ENCODE measurements at places on chromosomes 16 and 17.

DNA sequence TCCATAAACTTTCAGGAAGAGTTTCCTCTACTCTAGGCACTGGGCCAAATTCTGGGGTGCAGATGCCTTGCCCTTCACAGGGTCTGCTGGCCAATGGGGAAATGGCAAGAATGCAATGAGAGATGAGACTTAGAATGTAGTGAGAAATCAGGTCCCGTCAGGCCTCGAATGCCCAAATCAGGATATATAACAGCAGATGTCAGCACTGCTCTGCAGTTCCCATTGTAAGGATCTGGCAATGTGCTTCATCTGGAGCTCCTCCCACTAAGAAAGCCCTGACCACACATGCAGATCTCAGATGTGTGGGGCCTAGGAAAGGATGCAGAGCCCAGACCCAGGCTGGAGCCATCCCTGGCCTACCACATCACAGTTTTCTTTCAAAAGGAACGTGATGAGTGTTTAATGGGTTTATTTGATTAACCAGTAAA lies 13.9 kb upstream of the LPCAT2 start:
- peak; percentile 91 for DNase-seq

DNA sequence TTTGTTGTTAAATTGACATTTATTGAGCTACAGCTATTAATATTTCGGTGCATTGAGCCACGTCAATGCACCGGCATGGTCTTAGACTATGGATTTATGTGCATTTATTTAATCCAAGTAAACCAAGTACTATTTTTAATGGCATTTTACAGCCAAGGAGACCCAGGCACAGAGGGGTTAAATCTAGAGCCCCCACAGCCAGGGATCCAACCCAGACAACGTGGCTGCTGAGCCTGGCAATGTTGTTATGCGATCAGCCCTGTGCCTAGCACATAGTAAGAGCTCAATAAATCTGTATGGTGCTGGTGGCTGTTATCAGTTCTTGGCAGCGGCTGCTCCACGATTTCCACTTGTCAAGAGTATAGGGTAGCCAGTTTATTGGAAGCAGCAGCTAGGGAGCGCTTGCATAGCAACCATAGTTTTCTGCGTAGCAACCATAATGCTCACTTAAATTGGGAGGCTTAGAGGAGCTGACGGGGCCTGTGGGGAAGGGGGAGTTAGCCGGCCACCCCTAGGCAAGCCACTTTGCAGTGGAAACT lies 541 bp upstream of the RBBP6 start:
- no peak for DNase-seq

- peak; percentile 98 for DNase-seq
Observed at GRCh38 chr16:30947859-30948666, 805 bp upstream of the ORAI3 start.

GRCh38 chr16:82040296-82040695 lies 5.2 kb downstream of the HSD17B2 start:
- DNase-seq = no peak

- DNase-seq = peak; percentile 94
Observed at GRCh38 chr17:82297714-82298537, 19.5 kb downstream of the CD7 start.

DNA sequence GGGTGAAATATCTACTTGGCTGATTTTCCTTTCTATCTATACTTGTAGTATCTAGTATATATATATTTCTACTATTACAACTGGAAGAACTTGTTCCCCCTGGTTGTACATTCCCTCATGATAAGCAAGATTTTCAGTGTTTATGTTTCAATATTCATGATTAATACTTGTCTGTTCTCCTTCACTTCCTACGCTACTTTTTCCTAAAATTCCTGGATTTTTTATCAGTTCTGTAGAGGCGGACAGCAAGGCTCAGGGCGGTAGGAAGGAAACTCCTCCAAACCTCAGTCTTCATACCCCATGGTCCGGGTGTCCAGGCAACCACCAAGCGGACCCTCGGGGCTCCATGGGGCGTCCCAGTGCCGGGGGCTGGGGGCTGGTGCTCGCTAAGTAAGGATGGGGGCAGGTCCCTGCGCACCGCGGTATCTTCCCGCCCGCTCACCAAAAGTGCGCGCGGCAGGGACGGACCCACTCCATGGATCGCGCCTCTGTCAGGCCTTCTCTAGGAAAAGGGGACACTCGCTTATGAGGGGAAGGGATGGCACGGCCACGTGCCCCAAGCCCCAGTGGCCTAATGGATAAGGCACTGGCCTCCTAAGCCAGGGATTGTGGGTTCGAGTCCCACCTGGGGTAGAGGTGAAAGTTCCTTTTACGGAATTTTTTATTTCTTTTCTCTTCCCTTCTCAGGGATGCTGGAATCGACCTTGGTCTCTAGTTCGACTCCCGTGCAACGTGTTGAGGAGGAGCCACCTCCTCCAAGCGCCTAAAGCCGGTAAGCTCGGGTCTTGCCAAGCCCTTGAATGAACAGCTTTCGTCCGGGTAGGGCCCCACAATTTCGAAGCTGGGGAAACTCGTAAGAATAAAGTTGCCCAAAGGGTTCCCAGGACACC lies 13.2 kb downstream of the ATP5PD start:
- peak; percentile 92 for DNase-seq

GRCh38 chr16:80253741-80254140 lies 287.1 kb upstream of the DYNLRB2 start:
- DNase-seq = no peak

DNA sequence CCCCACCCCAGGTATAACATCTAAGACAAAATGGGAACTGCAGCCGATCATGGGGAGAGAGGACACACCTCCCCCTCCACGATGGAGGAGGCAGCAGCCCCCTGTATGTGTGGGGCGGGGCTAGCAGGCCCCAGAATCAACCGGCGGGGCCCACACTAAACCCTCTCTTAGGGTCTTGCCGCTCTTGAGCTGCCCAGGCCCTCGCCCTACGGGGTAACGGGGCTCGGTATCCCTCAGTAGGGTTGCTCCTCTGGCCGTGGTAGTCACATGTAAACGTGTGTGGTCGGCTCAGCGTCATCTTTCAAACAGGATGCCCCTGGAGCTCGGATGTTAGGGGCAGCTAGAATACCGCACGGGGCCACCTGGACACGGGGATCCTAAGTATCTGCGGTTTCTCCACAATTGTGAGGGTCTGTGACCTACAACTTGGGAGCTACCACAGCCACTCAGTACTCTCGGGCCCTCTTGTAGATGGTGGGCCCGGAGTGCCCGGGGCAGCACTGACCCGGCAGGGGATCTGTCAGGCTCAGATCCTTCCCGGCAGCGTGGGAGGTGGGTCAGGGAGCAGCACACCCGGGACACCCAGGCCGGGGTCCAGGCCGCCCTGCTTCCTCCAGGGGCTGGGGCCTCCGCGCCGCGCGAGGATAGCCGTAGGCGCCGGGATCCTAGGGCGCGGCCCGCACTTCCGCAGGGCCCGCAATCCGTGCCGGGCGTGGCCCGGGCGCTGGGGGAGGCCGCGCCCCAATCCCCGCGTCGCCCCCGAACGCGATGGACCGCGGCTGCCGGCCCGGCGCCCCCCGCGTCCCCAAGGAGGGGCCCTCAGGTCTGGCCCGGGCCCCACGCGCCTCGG lies 781 bp downstream of the ARHGDIA start:
- DNase-seq = peak; percentile 58

DNA sequence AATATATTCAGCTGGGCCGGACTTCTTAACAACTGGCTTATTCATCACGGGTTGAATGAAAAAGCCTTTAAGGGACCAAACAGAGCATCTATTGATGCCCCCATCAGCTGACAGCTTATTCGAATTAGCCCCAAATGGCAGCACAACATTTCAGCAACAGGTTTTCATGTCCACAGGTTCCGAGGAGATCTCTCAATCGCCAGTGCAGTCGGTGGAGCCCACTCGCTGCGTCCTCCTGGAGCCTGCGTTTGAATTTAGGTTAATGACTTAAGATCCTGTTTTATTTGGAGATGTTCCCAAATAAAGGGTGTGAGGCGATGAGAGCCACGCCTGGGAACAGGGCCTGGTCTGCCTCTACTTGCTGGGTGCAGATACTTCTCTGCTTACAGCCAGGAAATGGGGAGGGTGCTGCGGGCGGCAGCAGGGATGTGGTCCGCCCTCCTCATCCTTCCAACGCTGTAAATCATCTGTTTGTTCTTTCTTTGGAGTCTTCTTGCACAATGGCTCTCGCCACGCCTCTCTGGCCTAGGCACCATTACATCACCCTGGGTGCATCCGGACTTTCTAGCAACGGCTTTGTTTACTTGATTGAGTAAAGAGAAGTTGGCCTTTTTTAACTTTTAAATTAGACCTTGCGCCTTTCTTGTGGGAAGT lies 22.6 kb downstream of the NDE1 start:
- peak; percentile 98 for DNase-seq

GRCh38 chr17:62933501-62934385 lies 32.3 kb upstream of the TANC2 start:
- DNase-seq = no peak

DNA sequence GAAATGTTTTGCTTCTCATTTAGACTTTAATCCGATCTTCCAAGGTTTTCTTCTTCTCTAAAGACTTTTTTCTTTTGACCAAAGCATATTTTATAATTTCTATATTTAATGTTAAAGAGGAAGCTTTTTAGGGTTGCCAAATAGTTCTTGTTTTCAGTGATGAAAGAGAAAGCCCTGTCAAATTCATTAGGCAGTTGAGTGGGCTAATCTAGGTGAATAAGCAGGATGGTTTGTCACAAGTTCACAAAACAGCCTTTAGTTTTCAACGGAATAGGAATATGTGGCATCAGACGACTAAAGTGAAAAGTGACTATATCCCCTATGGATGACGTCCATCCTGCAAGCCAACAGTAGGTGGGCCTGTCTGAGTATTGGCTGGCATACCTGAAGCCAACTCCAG lies 118.8 kb downstream of the NLK start:
- DNase-seq = no peak

DNA sequence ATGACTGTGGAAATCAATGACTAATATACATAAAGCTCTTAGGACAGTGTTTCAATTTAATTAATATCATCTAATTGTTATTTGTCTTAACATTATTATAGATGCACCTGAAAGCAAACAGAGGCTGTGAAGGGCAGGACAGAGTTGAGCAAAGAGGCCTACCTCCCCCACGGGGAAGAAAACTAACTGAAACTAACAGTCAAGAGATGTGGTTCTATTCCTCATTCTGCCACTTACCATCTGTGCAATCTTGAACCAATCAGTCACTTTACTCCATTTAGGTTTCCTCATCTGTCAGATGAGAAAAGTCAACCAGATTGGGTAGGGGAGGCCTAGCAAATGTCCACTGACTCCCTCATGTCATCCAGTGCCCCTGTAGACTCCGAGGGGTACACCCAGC lies 59.1 kb downstream of the C17orf67 start:
- no peak for DNase-seq

GRCh38 chr16:66442502-66443268 lies 15.6 kb downstream of the BEAN1 start:
- DNase-seq = no peak

GRCh38 chr16:55012793-55013192 lies 82.1 kb downstream of the IRX5 start:
- no peak for DNase-seq

- DNase-seq = no peak
Observed at GRCh38 chr16:27483624-27484023, 66.1 kb downstream of the GTF3C1 start.

DNA sequence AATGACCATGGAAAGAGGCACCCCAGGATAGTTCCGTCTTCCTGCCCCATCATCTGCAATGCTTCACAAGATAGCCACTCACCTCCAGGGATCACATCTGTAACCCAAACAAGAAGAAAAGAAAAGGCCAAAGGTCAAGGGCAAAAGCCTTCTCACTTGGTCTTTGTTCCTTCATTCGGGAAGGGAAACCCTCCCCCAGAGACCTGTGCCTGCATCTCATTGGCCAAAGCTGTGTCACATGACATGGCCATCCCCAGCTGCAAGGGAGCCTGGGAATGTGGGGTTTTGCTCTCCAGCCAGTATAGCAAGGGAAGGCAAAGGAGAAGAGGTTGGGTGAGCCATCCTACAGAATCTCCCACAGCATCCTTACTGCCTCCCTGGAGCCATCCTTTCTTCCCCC lies 47.9 kb downstream of the NOL11 start:
- DNase-seq = no peak

- DNase-seq = no peak
Observed at GRCh38 chr17:28081467-28081866, 39.0 kb downstream of the NLK start.

DNA sequence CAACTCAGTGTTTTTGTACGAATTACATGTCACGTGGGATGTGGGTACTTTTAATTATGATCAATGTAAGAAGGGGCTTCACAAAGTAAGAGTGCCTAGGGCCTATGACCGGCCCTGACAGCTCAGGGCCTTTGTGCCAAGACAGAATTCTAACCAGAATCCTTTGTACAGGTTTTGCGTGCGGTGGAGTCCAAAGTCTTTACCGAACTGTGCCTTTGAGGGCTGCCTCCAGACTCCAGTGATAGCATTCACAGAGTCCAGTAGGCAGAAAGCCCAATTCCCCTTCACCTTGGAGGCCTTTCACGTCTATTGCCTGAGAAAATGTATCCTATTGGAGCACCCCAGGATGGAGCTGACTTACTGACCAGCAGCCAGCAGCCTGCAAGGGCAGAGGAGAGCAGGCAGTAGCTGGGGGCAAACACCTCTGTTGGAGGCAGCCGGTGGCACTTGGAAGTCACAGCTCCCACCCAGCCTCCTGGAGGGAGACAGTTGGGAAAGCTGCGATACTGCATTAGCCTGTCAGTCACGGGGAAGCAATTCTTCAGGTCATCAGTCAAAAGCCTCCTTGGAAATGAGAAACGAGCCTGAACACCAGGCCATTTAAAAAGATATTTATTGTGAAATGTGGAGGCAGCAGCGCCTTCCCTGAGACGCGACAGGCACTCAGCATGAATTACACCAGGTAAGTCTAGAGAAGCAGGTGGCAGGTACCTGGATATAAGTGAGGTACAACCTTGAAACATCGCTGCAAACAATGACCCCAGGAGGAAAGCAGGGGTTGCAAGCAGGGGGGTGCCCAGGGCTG lies 98.1 kb upstream of the CDYL2 start:
- no peak for DNase-seq

DNA sequence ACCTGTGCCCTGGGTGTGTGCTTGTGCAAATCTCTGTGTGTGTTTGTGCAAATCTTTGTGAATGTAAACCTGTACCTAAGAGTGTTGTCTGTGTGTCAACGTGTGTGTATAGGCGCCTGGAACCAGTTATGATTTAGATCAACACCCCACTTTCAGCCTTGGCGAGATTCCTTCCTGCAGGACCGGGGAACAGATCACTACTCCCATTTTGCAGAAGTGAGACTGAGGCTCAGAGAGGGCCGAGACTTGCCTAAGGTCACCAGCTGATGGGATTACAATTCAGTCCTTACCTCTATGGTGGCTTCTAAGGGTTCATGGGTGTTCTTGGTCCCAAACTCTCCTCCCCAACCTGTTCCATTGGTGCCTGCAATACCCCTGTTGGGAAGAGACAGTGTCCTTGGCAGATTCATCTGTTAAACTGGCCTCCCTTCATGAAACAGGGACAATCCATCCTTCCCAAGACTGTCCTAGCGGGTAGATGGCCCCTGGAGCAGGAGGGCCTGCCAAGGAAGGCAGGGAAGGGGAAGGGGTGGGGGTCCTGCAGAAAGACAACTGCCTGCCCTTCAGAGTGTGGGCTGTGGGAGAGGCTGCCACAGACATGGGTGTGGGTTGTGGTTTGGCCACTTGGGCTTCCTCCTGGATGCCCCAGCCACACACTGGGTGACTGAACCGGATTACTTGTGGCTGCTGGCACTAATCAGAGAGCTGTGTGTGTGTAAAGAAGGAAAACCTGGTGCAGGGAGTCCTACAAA lies 6.9 kb upstream of the MAPK7 start:
- DNase-seq = no peak
